ENCODE measurements at places on chromosomes 3 and 15.

DNA sequence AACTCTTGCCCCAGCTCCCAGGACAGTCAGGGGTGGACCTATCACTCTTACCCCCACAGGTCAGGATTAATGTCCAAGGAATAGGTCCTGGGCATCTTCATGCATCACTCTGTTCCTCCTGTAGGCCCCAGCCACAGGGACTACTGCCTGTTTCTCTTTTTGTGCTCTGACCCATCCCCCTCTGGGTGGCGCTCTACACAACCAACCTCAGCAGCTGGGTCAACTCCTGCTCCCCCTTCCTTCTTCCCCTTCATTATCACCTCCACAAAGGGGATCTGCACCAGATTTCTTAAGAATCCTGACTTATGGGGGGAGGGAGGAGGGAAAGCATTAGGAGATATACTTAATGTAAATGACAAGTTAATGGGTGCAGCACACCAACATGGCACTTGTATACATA lies 12.2 kb upstream of the TRANK1 start:
- no peak for DNase-seq

DNA sequence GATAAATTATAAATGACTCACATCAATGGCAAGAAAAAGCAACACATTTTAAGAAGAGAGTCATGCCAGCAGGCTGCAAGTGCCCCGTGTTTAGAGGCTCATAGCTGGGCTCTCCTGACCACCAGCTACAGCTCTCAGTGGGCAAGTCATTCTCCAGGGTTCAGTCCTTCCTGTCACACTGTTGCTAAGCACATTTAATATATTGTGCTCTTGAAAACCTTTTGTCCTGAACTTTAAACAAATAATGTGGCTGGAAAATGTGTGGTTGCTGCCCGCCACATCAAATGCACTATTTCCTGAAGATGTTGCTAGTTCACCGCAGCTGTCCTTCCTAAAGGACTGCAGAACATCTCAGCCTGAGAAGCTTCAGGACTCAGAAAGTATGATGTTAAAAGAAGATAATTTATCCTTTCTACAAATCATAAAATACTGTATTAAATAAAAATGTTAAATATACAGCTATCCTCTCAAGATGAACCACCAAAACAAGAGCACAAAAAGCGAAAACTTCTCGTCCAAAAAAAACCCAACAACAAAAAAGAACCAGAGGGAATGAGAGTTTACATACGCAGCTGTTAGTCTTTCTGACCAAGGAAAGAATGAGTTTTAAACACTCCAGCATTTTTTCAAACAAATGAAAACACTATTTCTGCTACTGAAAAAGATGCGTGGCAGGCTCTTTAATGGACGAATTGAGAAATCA lies 951 bp downstream of the TARS3 start:
- DNase-seq = no peak

GRCh38 chr3:40178012-40178594 lies 131.4 kb upstream of the EIF1B start:
- DNase-seq = no peak

- DNase-seq = no peak
Measured at GRCh38 chr15:76577879-76578512, 241.4 kb downstream of the ISL2 start.

All from activated CD4-positive, alpha-beta T cell treated with anti-CD3 and anti-CD28 coated beads, Interleukin-2, amount 50 U/mL, for 24 hours (primary cell).